SK-N-SH (cell line): ENCODE measurements at places on chromosomes 6 and 20. TPM values are rescaled to one million over a fixed set of nuclear protein-coding genes. Genes with fewer than 3 reads are reported as not detected.

Gene NOX3
- 0.02 TPM in 1 of 2 replicates, not detected in the other for polyA plus RNA-seq

Gene OPRL1
- polyA plus RNA-seq: 1.7 and 1.8 TPM in 2 replicates

GRCh38 chr6:144250276-144250675, 34.9 kb upstream of the UTRN start:
- H3K4me3 ChIP-seq: no peak overlapping the region
- no peak for DNase-seq
- H3K27ac ChIP-seq: no peak overlapping the region

Gene ZBTB46
- polyA plus RNA-seq: 0.11 and 0.15 TPM in 2 replicates

- H3K4me3 ChIP-seq: no peak overlapping the region
- no peak overlapping the region for H3K27ac ChIP-seq
- no peaks in the 10 kb centered on the region for H3K27me3 ChIP-seq
- H3K4me1 ChIP-seq: no peaks in the 10 kb centered on the region; the same call in 1 of the 2 replicates
- H3K36me3 ChIP-seq: no peaks in the 10 kb centered on the region
Measured at GRCh38 chr6:1709234-1709641, 99.5 kb downstream of the FOXC1 start.

Gene COL21A1
- polyA plus RNA-seq: 0.07 and 0.19 TPM in 2 replicates
